Cerebellar cortex (tissue), 1 donor: ENCODE measurements at places on chromosomes 13 and 19.

DNA sequence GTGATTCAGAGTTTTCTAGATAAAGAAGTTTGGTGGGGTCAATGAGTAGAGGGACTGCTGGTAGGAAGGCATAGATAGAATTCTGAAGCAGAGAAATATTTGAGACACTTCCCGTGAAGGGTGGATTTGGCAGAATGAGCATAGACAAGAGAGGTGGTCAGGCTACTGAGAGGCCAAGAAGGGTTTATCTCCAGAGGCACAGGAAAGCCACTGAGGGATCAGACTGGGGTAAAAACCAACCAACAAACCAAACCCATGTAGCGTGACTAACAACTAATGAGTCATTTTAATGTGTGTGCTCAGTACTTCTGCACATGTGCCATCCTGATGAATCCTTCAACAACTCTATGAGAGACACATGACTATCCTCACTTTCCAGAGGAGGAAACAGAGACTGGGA, 60.0 kb upstream of the SERP2 start:
- no peak for DNase-seq

- no peak for DNase-seq
These were observed 84.6 kb downstream of the FRY start for GRCh38 chr13:32116210-32116609.

GRCh38 chr13:111875915-111876314, 191.0 kb upstream of the SOX1 start:
- no peak for DNase-seq

- no peak for DNase-seq
These were observed 3.2 kb upstream of the POLR2E start for GRCh38 chr19:1098177-1099051.

- no peak for DNase-seq
These were observed 40.1 kb downstream of the VAV1 start for GRCh38 chr19:6812612-6813011.

GRCh38 chr13:53041968-53042516, 13.4 kb downstream of the OLFM4 start:
- DNase-seq: no peak

- DNase-seq: no peak
These were observed 191.0 kb upstream of the NBEA start for GRCh38 chr13:34751044-34751443.

- DNase-seq: peak; percentile 22
These were observed 47.4 kb upstream of the SERPINE3 start for GRCh38 chr13:51292000-51292565.

- no peak for DNase-seq
These were observed 4.8 kb upstream of the LGALS7B start for GRCh38 chr19:38784224-38784623.

GRCh38 chr13:88670509-88670908, 999.3 kb downstream of the SLITRK5 start:
- no peak for DNase-seq

- no peak for DNase-seq
These were observed 856.6 kb upstream of the KLHL1 start for GRCh38 chr13:70964874-70965273.

GRCh38 chr19:7565332-7565731, 29.8 kb downstream of the PNPLA6 start:
- DNase-seq: no peak

GRCh38 chr19:29662604-29663404, 2.5 kb upstream of the PLEKHF1 start:
- peak; percentile 83 for DNase-seq

DNA sequence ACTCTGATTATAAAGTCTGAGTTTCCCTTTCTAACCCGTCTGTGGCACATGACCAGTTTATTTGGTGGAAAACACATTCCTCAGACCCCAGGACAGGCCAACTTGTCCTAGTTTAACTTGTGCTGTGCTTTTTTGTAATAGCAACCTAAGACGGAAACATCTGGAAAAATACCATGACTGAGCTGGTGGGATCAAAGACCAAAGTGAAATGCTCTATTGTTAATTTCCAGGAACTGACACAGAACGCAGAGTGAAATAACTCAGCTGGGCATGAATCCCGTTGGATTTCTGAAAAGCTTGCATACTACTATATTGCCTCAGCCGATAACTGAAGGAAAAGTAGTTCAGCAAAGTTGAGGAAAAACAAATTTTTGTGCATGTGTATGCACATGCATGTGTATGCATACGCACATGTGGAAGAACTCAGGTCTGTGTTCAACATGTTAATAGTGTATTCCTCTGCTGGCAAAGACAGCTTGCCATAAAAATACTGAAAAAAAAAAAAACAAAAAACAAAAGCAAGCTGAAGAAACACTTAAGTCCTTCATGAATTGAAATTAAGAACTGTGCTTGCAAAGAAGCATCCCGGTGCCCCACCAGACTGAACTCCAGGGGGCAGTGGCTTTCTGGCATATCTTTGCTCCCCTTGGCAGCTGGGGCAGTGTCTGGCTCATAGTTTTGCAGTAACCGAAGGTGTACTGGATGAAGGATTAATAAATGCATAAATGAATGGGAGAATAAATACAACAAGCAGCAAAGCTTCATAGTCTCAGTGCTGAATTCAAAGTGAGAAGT, 187.8 kb downstream of the LHFPL6 start:
- peak; percentile 68 for DNase-seq

DNA sequence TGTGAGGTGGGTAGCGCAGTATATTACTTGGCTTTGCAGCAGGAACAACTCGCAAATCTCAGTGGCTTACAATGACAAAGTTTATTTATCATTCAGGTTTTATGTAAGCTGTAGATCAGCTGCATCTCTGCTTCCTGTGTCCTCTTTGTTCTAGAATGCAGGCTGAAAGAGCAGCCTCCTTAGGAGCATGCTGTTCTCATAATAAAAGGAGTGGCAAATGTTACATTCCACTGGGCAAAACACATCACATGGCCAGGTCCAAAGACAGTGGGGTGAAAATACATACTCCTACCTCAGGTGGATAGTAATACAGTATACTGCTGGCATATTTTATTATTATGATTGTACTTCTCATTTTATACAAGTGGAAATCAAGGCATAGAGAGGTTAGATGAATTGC, 1.2 kb upstream of the CSNK1A1L start:
- DNase-seq: no peak

GRCh38 chr19:1161716-1162115, 12.4 kb downstream of the SBNO2 start:
- DNase-seq: no peak

DNA sequence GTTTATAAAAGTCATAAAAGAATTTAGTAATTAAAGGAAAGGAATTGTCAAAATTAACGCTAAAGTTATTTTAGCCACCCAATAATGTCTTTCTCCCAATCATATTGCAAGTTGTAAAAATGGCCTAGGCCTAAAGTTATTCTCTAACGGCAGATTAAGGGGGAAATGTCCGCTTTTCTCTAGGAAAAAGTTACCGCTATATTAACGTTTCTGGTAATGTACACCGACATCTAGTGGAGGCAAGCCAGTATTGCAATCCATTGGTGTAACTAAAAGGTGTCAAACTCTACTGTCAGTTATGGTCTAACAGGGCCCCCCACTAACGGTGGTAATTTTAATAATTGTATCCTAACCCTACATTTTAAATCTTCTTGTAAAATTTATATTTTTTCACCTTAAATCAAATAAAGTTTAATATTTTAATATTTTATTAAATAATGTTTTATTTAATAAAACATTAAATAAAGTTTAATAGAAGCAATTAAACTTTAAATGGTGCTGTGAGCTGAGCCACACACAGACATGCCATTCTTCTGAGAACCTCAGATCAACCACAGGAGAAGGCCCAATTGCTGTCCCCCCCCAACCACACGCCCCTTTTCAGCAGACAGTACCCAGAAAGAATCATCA, 35.9 kb upstream of the ZSCAN5A start:
- DNase-seq: peak; percentile 5

GRCh38 chr13:112696001-112696868, 6.4 kb downstream of the ATP11A start:
- no peak for DNase-seq

DNA sequence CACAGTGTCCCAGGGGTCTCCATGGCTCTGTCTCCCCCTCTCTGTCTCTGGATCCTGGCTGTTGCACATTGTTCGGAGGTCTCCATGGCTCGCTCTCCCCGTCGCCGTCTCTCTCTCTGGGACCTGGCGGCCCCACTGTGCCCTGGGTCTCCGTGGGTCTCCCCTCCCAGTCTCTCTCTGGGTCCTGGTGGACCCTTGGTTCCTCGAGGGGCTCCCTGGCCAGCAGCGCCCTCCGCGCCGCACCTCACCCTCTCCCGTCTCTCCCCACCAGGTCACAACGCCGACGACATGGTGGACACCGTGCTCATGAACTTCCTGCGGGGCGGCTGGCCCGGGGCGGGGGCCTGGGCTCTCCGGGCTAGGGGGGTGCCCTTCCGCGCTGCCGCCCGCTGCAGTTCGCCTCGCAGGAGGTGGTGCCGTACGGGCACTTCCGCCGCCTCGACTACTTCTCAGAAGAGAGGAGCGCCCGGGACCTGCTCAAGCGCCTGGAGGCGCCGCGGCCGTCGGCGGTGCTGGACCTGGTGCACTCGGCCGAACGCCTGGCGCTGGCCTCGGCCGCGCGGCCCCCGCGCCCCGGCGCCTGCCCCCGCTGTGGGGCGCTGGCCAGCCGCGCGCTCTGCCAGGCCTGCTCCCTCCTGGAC, 29.1 kb downstream of the SIGLEC5 start:
- DNase-seq: no peak

GRCh38 chr19:50851620-50852019, 3.1 kb upstream of the KLK3 start:
- DNase-seq: no peak

DNA sequence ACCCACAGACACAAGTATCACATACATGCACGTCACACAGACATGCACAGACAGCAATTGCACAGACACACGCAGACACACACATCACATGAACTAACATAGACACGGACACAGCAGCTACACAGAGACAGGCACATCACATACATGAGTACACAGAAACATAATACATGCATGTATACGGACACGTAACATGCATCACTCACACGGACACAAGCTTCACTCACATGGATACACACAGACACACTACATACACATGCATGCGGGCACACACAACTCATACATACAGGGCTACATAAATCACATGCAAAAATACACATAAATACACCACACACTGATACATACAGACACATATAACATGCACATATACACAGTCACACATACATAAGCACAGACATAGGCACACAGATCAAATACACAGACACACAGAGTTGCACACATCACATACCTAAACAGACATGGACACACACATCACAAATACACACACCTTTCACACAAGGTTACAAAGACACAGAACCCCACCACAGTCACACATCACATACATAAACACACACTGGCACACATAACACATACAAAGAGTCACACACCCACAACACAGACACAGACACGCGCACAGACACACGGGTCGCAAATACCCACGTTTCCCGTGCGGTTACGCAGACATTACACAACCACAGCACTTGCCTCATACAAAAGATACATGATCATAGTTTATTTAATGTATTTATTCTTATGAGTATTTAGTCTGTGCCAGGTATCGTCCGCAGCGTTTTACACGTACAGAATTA, 1.1 kb upstream of the LMTK3 start:
- DNase-seq: no peak

DNA sequence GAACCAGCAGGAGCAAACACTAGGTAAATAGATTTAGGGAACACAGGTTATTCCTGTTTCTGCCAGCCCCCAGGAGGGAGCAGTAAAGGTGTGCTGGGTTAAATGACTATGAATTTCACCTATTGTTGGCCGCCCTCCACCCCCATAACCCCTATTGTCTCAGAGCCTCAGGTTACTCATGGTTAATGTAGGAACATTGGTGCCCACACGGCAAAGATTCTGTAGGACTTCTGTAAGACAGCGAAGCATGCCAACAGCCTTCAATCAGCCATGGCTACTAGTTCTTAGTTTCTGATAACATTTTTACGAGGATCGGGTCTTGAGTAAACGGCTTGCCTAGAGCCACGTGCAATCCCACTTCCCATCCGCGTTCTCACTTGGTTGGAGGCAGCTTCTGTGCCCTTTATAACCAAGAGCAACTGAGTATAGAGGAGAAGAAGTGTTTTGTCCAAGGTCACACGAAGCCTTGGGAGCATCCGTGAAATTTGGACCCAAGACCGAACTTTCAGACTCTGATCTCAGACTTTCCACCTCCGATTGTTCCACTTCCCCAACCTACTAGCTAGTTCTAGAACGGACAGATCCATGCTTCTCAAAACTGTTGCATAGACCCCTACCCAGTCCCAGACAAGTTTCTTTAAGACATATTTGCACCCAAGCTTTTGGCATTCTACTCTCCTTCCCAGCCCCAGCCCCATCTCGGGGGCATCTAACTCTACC, 5.1 kb upstream of the CACNG8 start:
- no peak for DNase-seq

DNA sequence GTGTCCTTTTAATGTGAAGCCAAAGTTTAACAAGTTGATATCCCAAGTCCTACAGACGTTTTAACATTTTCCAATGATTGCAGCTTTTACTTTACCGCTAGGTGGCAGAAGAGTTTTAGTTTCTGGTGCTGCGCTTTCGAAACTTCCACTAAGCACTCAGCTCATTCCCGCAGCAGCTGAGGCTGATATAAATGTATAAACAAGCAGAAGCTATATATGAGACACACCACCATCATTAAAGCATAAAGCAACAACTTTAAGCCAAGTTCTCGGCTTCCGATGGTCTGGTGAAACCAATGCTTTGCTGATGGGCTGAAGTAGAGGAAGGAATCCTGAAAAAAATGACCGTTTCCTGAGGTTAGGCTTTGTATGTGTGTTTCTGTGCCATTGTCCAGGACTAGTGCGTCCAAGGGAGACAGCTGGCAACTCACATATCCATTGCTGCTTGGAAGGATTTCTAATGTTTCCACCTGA, 753.9 kb downstream of the OLFM4 start:
- DNase-seq: peak; percentile 92

- no peak for DNase-seq
These were observed 181.9 kb downstream of the PCDH9 start for GRCh38 chr13:67048084-67048820.

DNA sequence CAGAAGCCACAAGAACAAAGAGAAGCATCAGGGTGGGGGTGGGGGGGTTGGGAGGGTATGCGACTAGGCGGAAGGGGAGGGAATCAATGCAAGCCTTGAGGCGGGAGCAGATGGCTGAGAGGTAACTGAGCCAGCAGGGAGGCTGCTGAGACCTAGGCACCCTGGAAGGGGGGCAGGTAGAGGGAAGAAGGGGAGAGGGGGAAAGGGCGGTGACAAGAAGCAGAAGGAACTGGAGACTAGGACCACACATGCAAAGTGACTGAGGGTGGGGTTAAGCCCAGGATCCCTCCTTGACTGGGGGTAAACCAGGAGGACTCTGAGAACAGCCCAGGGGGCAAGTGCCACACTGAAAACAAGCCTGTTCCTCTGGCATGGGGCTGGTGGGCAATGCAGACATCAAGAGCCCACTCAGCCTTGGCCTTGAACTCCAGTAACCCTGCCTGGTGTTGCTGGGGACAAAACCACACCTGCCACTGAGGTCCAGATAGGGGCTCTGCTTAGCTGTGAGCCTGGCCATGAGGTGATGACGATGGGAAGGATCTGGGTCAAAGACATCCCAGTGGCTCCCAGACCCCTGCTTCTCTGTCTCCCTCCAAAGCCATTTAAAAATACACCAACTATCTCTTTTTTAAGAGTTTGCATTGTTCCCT, 20.3 kb downstream of the OPA3 start:
- no peak for DNase-seq

- DNase-seq: no peak
These were observed 2.0 kb downstream of the GPI start for GRCh38 chr19:34366738-34367623.
